ENCODE measurements at places on chromosomes 11 and 22.

- DNase-seq: no peak
Observed at GRCh38 chr11:30538251-30538650, 47.9 kb downstream of the MPPED2 start.

DNA sequence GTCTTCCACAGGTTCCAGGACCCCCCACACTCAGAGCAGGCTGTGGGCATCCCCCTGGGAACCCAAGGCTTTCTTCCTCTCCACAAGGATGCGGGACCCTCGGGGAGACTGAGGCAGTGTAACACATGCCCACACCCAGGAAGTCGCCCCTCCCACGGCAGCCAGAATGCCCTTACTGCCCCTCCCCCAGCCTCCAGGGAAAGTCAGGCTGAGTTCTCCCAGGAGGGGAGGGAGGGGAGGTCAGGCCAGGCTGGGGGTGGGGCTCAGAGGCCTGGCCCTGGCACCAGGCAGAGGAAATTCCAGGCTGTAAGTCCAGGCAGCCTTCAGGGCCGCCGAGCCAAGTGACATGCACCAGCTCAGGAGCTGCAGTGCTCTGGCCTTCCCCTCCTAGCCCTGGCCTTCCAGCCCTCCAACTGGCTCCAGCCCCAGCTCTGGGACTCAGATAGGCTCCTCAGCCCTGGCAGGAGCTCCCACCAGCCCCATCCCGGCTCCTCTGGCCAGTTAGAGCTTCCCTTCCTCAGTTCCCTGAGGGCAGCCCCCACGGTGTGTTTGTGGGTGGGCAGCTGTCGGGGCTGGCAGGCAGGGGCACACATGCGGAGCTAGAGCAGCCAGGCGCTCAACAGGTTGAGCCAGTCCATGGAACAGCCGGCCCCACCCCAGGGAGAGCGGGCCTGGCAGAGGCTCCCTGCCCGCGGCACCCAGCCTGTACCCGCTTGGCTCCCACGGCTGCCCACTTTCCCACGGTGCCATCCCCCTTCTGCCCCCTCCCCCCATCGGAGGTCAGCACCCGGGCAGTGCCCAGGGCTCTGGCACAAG is 3.6 kb downstream of the BCL9L start:
- no peak for DNase-seq

DNA sequence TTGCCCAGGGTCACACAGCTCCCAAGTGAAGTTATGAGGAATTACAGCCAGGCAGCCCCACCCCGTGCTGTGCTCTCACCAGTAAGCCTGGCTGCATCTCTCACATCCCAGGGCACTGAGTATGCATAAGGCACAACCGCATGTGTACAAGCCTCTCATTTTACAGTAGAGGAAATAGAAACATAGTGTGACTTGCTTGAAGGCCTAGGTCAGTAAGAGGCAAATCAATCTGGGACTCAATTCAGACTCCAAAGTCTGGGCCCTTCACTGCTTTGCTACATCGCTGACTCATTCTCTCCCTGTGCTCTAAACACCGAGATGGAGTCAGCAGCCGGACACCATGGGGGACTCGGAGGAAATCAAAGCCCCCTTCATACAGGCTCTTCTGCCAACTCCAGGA is 7.9 kb downstream of the ABTB2 start:
- DNase-seq: no peak

DNA sequence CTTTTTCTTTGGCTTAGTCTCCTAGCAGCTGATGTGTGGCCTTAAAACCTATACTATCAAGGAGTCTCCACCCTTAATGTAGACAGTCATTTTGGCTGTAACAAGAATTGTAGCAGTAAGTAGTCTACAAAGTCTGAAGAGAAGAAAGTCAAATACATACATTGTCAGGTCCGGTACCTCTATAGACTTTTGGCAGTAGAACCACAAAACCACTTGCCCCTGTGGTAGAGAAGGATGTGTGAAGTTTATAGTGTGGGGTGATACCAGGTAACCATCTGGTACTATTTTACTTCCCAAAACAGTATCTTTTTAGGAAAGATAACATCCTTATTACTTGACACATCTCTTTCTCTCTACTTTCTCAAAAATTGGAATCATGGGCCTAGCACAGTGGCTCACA is 15.1 kb downstream of the ATG13 start:
- no peak for DNase-seq

DNA sequence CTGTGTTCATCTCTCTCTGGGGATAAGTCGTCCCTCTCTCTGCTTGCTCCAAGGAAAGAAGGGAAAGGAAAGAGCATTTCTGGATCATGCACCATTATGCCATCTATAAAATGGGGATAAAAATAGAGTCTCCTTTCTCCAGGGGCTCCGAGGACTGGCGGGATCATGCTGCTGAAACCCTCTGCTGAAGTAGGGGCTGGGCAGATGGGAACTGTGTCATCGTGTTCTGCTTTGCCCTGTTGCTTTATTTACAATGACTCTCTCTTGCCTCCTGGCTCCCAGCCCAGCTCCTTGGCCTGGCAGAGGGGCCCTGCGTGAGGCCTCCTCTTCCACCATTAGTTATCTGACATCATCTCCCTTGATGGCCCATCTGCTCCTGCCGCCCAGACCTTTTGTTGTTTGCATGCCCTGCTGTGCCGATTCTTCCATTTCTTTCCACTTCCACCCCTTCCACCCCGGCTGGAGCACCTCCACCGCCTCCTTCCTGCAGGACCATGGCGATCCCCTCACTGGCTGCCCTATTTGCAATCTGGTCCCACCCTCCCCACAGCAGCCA is 200.9 kb downstream of the MYO18B start:
- DNase-seq: no peak

DNA sequence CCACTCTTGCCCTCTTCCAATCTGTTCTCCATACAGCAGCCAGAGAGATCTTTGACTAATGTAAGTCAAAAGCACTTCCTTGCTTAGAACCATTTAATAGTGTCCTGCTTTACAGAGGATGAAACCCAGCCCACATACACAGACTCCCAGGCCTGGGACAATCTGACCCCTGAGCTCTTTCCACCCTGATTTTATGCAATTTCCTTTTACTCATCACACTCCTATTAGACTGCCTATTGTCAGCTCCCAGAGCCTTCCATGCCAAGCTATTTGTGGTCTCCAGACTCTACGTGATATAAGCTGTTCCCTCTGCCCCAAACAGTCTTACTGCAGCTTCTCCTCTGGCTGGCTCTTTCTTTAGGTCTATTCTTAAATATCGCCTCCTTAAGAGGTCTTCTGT is 28.1 kb downstream of the ME3 start:
- no peak for DNase-seq

- no peak for DNase-seq
Observed at GRCh38 chr11:79897896-79898295, 457.1 kb upstream of the TENM4 start.

DNA sequence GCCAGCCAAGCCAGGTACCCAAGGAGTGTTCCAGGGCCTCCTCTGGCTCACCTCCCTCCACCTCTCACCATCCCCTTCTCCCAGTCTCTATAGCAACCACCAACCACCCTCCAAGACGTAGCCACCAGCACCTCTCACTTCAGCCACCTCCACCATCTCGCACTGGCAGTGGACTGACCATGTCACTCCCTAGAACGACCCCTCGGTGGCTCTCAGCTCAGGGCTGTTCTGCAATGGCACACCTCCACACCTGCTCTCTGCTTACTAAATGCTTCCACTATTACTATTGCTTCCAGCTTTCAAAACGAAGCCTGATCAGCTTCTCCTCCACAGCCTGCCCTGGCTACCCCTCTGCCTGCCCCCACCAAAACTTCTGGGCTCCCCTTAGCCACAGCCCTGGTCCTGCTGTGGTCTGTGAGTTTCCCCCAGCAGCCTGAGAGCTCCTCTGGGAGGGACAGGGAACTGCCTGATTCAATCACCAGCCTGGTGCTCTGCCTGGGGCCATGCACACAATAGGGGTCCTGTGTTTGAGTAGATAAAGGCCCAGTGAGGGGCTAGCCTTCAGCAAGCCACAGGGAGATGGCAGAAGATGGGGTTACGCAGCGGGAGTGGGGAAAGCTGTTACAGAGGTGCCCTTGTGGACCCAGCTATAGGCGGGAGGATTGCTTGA is 17.5 kb upstream of the CBX7 start:
- no peak for DNase-seq

GRCh38 chr22:34886391-34886790 is 179.6 kb upstream of the ISX start:
- no peak for DNase-seq

- DNase-seq: no peak
Observed at GRCh38 chr22:37472418-37473006, 13.7 kb downstream of the MFNG start.

- DNase-seq: no peak
Observed at GRCh38 chr11:110261195-110262071, 35.0 kb downstream of the RDX start.

GRCh38 chr11:45453721-45454120 is 167.6 kb upstream of the SYT13 start:
- DNase-seq: no peak

GRCh38 chr11:118079491-118079890 is 2.6 kb downstream of the TMPRSS4 start:
- no peak for DNase-seq

GRCh38 chr22:19035474-19036228 is 86.6 kb downstream of the DGCR2 start:
- no peak for DNase-seq

- DNase-seq: no peak
Observed at GRCh38 chr11:78061088-78061920, 2.4 kb upstream of the THRSP start.

DNA sequence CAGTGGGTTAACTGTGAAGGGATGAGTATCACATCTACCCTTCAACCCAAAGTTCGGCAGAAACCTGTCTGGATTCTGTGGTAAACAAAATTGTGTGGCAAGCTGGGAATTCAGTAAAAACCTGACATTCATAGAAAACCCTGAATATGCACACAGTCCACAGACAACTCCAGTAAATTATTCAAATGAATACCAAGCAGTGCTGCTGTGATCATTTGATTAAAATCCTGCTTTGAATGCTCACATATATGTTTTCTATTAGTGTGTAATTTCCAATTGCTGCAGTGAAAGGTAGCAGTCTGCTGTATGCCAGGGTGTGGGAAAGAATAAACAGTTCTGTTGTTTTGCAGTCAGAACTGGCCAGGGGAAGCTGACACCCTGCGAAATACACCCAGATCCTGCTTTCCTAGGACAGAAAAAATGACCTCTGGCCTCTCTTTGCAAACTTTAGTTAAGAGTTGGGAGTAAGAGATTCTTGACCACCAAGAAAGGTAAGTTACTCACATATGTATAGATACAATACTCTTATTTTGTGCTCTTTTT is 217.8 kb downstream of the FAM76B start:
- no peak for DNase-seq

GRCh38 chr22:36911887-36912661 is 1.4 kb upstream of the CSF2RB start:
- no peak for DNase-seq

GRCh38 chr22:46351131-46351735 is 15.7 kb downstream of the TRMU start:
- DNase-seq: no peak

DNA sequence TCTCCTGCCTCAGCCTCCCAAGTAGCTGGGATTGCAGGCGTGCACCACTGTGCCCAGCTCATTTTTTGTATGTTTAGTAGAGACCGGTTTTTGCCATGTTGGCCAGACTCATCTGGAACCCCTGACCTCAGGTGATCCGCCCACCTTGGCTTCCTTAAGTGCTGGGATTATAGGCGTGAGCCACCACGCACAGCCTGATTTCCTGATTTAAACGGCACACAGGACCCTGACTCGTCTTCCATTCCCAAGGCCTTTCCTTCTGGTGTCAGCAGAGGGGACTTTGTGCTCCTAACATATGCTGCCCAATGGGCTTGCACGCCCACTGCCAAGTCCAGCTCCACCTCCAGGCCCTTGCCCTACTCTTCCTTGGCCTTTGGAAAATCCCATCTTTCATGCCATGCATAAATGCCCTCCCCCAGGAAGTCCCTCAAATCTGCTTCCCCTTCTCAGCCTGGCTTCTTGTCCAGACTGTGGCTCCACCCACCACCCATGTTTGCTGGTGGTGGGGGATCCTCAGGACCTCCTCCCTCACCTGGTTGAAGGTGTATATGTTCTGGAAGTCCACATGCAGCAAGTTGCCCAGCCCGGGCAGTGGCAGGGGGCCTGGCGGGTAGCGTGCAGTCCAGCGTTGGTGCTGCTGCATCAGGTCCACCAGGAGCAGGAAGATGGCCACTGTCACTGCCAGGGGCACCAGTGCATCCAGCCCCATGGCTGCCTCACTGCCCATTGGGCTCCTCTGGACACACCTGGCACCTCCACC is 23.9 kb upstream of the CYP2D6 start:
- no peak for DNase-seq

GRCh38 chr11:17633987-17634775 is 85.2 kb upstream of the MYOD1 start:
- no peak for DNase-seq

DNA sequence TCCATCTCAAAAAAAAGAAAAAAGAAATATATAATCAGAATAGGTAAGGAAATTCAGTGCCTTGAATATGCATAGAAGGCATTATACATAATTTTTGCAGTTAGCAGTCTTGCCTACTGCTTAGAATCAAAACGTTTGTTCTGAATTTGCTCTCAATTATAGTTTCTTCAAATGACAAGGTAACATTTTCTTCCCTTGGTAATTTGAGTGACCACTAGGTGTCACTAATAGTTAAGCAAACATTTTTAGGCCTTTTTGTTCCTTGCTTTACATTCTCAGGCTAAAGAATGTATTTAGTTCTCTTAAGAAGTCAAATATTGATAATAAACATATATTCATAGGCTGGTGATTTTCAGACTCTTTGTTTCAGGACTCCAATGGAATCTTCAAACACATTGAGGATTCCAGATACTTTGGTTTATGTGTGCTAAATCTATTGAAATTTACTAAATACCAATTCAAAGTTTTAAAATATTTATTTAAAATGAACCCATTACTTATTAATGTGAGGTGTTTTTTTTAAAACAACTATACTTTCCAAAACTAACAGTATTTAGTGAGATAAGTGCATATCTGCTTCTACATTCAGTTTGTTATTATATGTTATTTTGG is 55.0 kb upstream of the DEPDC7 start:
- DNase-seq: no peak

DNA sequence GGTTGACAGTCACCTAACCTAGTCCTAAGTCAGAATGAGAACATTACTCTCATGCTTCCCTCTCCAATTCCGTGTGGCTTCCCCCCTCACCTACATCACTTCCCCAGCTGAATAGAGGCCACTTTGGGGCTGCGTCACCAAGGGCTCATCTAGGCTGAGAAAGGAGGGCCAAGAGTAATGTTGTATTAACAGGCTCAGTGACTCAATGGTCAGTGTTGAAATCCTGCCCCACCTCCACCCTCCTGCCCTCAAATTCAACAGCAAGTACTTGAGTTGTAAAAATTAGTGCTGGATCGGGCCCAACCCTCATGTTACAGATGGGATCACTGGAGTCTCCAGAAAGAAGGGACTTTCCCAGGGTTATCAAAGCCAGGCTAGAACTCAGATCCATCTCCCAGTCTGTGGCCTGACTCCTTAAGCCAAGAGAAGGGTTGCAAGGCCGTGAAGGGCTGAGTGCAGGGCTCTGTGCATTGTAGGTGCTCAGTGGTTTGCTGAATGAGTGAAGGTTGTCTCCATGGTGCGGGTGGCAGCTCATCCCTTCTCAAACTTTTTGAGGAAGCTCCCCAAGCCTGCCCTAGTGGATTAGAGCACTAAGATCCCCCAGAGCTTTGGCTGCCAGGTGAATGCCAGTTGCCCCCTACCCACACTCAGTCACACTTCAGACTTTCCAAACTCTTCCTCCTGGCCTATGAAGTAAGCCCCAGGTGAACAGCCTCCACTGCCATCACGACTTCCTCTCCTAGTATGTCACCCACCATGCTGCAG is 3.2 kb downstream of the DGAT2 start:
- no peak for DNase-seq

Data from cortex of kidney (tissue), 1 donor.